ENCODE measurements at places on chromosomes 16 and 17.

- DNase-seq, result no peak
Measured at GRCh38 chr17:61496174-61496956, 44.1 kb downstream of the TBX4 start.

- DNase-seq, result no peak
Measured at GRCh38 chr16:3183445-3184139, 4.4 kb upstream of the OR1F1 start.

DNA sequence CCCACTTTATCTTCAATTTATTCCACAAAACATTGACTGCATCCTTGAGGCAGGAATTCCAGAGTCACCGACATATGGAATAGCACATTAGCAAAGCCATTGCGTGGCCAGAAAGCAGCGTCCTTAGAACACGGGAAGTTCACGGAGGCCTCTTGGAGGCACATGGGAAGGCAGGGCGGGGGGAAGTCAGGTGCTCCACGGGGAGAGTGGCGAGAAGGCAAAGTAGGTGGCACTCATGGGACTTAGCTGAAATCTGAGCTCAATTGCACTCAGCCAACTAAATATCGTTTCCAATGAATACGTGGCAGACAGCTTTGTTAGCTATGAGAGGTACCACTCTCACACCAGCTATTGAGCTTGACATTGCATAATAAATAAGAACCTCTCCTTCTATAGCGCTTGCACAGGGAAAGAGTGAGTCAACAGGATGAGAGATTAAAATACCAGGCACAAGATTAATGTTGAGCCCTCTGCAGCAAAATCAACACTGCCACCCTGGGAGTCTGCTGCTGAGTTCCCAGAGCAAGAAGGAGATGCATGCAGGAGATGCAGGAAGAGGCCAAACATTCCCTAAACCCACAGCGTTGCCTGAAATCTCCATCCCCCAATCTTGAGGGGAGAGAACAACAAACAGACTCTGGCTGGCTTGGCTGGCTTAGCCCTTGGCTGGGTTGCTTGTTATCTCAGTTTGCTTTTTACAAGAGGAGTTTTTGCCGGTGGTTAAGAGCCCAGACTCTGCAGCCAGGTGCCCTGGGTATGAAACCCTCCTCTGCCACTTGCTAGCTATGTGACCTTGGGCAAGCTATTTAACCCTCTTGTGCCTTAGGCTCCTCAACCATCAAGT is 28.8 kb downstream of the ABCC12 start:
- no peak for DNase-seq

- no peak for DNase-seq
Measured at GRCh38 chr17:8121681-8122421, 2.1 kb downstream of the HES7 start.

DNA sequence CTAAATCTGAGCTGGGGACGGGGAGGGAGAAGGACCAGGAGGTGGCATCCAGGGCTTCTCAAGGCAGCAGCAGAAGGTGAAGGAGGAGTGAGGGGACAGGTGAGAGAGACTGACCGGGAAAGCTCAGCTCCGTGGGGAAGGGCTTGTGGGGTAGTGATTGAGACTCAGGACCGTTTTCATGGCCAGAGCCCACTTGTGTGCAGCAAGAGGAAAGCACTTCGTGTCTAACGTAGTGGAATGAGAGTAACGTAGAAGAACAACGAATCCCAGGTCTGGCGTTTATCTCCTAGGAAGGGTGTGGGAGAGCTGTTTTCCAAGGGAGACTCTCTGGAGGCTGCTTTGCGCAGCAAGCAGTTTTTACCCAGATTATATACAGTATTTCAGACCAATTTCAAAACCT is 1.3 kb upstream of the CDH3 start:
- no peak for DNase-seq

DNA sequence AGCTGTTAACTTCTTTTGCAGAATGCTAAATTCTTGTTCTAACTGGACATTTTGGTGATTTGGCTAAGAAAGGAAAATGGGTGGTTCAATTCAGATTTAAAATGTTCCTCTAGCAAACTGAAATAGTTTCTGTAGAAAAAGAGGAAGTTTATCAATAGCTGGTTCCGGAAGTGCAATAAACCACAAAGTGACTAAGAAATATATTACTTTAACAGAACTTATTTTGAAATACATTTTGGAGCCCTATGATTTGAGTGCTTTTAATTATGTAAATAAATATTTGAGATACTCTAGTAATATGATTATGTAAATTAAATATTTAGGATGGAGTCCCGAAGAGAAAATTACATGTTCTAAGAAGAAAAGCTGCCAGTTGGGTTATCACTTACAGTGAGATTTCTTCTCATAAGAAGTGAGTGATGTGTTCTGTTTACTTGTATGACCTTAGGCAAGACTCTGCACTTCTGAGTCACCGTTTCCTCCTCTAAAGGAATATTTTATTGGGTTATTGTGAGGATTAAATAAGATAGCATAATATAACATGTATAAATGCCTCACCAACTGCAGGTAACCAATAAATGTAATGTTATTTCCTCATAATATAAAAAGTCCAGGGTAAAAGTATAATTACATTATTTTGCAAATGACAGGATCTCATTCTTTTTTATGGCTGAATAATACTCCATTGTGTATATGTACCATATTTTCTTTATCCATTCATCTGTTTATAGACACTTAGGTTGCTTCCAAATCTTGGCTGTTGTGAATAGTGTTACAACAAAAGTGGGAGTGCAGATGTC is at the start of gene EVI2B:
TSS of gene EVI2B (minus strand) at position 73 of the 800 bp plus-strand sequence. CDS start 8,445 bp downstream, outside the sequence.
- DNase-seq, result no peak

DNA sequence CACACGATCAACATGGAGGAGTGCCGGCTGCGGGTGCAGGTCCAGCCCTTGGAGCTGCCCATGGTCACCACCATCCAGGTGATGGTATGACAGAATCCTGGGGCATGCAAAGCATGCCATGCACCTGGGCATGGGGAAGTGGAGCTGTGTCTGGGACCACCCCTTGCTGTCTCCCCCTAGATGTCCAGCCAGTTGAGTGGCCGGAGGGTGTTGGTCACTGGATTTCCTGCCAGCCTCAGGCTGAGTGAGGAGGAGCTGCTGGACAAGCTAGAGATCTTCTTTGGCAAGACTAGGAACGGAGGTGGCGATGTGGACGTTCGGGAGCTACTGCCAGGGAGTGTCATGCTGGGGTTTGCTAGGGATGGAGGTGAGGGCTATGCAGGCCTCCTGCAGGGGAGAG is 6.7 kb downstream of the IFI35 start:
- no peak for DNase-seq

DNA sequence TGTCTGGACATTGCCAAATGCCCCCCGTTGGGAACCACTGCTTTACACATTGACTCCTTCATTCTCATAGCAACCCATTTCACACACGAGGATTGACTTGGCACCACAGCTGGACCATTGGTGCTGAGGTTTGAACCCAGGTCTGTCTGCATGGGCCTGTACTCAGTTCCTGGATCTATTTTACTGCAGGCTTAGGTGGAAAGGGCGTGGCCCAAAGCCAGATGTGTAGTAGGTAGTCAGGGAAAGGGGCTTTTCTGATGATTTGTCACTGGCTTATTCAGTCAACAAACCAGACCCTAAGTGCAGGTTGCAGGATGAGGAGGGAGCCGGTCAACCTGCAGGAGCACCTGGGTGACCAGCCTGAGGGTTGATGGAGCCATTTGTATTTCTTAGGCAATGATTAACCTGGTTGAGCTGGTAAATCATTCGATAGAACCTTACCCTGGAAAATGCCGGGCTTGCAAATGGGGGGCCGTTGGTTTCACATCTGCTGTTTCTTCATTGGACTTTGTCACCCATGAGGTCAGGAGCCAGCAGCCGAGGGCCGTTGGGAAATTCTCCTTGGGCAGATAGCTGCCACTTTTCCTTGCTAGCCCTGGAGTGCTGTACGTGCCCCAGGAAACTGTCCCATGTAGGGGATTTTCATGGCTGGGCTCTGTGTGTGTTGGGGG is 104.4 kb downstream of the CMIP start:
- DNase-seq, result no peak

DNA sequence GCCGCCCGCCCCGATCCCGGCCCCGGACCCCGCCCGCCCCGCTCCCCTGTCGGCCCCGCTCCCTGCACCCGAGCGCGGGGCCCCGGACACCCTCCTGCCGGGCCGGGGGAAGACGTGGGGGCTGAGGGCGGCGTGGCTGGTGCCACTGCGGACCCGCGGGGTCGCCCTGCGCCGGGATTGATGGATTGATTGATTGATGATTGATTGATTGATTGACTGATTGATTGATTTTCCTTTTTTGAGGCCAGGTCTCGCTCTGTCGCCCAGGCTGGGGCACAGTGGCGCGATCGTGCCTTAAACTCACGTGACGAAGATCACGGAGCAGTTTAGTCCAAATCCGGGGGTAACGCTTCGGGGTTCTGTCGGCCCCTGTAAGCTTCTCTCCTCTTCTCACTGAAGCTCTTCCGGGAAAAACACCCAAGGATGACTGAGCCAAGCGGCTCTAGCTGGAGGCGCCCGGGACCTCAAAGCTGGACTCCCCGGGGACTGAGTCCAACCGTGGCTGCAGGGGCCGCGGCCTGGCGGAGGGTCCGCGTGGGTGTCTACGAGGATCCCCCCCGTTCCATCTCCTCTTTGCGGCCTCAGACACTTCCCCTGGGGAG is 40.2 kb upstream of the BHLHA9 start:
- no peak for DNase-seq

DNA sequence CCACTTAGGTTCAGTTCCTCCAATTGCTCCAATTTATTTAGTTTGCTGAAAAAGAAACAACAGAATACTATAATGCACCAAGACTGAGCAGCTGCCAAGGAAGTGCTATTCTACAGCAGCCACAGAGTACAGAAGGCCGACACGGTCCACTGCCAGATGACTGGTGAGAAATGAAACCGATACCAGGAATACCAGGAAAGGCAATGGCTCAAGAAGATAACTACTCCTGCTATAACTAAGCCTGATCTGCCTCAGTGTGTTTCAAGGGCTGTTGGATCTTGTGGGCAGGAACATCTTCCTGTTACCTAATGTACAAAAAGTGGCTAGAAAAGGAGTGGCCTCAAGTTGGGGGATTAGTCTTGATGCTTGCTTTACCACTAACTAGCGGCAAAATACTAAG is 32.8 kb downstream of the MARVELD3 start:
- no peak for DNase-seq

DNA sequence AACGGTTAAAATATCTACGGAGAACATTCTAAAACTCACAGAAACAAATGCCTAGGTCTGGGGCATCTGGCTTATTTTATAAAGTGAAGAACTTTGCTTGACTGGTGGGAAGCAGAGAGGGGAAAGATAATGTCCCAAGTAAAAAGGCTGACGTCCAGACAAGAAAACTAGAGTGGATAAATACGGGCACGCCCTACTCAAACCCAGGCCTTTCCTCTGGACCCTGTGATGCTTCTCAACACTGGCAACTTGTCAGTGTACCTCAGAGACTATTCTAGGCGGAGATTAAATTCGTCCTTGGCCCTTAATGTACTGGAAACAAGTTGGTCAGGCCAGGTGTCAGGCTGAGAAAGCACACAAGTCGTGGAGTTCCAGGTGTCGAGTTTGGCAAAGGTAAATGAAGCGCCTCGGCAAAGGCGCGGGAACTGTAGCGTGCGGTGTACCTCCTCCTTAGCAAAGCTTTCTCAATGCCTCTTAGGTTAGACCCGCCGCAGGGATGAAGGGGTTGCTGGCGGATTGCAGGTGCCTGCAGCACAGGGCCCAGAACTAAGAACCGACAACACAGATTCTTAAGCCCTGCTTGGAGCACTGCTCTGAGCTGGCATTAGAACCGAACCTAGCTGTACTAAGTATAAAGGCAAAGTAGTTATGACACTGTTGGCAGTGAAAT is 668 bp upstream of the UNK start:
- no peak for DNase-seq

GRCh38 chr17:7084088-7084487 is 4.0 kb upstream of the CLEC10A start:
- no peak for DNase-seq

DNA sequence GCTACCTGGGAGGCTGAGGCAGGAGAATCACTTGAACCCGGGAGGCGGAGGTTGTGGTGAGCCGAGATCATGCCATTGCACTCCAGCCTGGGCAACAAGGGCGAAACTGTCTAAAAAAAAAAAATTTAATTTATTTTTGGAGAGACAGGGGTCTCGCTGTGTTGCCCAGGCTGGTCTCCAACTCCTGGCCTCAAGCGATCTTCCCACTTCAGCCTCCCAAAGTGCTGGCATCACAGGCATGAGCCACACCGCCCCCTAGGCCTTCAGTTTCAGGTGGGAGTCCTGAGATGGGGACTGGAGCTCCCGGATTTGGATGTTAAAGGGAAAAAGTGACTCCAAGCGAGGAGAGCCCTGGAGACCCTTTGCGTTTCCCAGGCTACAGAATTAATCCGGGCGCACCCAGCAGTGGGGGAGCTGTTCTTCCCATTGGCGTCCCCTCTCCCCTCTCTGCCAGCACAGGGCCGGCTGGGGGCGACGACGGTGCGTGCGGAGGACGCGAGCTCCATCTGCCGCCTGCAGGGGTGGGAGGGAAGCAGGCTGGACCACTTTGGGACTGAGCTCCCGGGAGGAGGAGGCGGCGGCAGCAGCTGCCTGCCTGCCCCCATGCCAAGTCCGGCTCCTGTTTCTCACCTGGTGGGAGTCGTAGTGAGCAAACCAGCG is 49.3 kb upstream of the USP7 start:
- no peak for DNase-seq

GRCh38 chr16:57525761-57526160 is 10.6 kb downstream of the CCDC102A start:
- DNase-seq, result no peak

DNA sequence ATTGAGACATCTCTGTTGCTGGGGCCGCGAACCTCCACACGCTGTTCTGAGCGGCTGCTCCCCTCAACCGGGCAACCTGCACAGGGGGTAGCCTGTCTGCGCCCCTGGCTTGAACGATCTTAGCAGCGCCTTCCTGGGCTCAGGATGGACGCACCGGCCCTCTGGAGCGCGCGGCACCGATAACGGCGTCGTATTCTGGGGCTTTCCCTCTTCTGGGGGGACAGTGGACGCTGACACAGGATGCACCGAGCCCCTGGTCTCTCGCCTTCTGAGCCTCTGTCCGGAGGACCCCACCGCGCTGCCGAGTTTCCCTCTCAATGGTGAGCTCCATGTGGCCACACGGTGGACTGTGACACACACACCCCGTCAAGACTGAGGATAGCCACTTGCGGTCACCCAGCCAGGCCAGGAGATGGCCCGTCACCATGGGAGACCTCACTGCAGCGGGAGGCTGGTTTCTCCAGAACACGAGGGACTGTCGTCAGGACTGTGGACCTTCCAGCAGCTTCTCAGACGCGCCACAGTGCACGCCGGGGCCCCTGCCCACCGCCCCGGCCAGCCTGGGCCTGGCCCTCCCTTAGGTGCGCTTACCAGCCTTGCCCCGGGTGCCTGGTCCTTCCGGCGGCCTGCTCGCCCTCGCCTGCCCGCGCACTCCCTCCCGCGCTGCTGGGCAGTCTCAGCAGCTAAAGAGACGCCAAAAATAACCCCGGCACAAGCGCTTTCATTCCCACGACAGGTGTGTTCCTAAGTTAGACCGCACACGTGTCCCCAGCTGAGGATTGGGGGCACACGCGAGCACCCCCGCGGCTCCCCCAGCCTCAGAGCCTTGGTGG is 30.0 kb upstream of the PABPN1L start:
- DNase-seq, result no peak
